ENCODE measurements at places on chromosomes 5 and 9.

GRCh38 chr5:32673272-32673671, 37.8 kb upstream of the NPR3 start:
- no peak for DNase-seq

DNA sequence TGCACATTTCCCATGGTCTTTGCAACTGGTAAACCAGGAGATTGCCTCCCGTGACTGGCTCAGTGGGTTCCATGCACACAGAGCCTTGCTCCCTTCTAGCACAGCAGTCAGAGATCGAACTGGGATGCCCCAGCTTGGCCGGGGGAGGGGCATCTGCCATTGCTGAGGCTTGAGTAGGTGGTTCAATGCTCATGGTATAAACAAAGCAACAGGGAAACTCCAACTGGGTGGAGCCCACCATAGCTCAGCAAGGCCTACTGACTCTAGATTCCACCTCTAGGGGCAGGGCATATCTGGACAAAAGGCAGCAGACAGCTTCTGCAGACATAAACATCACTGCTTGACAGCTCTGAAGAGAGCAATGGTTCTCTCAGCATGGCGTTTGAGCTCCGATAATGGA, 67.0 kb upstream of the PPP1R2B start:
- no peak for DNase-seq

DNA sequence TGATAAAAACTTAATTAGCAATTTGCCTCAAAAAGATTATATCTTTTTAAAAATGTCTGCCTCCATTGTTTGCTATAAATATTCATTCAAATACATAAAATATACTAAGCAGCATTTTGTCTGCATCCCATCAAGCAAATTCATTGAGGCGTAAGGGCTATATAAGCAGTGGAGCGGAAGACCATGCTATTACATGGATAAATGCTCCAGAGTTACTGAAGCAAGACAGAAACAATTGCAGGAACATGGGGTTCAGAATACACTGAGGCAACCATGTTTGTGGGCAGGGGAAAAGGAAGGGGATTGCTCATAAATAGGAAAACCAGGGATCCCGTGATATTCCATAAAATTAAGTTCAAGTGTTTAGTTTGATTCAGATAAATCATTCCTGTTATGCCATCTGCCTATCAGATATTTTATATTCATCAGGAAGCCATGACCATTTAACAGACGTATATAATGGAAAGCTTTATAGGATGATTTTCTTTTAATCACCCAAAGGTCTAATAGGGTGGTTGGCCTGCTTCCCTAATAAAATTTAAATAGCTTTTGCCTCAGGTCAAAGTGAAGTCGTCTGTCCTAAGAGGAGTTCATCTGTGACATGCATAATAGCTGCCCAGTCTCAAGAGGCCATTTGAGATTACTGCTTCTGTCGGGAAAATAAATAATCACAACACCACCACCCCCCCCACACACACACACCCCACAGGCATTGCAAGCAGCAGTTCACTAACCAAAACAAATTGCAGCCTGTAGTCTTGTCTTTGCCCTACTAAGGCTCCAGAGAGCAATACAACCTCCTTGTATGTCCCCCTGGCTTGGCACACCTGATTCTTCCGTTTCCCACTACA, 105.2 kb downstream of the RASEF start:
- DNase-seq, result no peak

- DNase-seq, result no peak
Measured at GRCh38 chr9:94553029-94553938, 1.6 kb upstream of the PCAT7 start.

DNA sequence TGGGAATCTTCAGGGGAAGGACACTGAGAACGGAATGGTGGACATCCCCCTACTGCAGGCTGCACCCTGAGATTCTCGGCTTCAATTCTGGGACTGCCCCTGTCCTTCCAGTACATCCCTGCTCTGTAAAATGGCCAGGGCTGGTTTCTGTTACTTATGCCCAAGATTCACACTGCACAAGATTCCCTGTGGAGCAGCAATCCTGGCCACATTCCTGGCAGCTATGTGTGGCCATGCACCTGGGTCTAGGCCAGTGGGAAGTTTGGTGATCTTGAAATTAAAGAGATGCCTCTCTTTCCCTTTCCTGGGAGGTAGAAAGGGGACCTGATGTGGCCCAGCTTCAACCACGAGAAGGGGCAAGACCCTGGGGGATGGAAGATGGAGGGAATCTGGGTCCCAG, 27.6 kb downstream of the WHRN start:
- DNase-seq, result no peak
